ENCODE measurements at places on chromosomes 2 and 18.

DNA sequence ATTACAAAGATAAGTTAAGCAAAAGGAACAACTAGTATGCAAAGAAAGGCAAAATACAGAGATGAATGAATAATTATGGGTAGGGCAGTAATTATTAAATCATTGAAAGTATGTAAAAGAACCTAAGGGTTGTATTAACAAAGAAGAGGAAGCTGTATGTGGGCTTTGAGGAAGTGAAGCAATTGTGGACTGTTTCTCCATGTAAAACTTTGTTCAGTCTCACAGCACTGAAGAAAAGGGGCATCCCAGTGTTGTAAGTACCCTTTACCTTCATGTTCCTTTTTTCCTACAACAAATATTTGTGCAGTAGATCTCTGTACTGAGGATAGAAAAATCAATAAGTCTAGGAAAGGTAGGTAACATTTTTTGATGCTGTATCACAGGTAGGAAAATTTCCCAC is 388.7 kb upstream of the NRP2 start:
- no peak for DNase-seq

- no peak for DNase-seq
Observed at GRCh38 chr2:30675758-30676157, 131.5 kb downstream of the CAPN13 start.

DNA sequence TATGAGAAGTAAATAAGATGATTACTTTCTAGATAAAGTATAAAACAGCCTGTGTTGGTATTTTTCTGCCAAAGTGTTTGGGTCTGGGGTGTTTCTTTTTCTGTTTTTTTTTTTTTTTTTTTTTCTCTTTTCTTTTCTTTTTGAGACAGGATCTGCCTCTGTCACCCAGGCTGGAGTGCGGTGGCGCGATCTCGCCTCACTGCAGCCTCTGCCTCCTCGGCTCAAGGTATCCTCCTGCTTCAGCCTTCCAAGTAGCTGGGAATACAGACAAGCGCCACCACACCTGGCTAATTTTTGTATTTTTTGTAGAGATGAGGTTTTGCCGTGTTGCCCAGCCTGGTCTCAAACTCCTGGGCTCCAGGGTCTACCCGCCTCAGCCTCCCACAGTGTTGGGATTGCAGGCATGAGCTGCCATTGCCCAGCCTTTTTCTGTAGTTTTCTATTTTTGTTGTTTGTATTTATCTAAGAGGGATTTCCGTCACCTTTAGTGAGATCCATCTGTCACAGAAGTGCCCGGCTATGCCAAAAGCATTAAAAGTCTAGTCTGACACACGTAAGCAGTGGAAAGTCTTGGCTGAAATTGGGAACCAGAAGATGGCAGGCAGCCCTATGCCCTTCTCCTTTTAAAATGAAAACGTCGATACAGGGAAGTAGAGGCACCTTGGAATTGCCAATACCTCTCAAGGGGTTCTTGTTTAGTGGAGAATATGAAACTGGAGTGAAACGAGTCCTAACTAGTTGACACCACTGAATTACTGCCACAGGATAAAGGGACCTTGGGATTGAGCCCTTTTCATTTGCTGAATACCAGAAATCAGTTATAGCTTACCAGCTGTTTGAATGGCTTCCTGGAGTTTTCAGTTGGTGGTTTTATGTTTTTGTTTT is 14.0 kb downstream of the UGP2 start:
- no peak for DNase-seq

DNA sequence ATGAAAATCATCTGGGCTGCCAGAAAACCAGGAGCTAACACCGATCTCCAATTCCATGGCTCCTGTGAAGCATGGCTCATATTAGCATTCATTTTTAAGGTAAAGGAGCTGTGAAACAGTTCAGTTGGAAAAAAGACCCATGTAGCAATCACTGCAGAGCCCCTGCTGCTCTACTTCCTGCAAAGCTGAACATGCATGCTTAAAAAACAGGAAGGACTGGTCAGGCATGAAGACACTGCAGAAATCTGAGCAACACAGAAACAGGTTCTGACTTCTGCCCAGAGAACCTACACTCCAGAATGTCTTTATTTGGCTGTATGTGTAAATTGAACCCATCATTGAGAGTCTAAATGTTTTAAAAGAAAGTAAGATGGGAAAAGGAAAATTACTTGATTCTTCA is 950.6 kb downstream of the DCDC2C start:
- no peak for DNase-seq

GRCh38 chr2:70772486-70773155 is 4.6 kb upstream of the ADD2 start:
- DNase-seq, result no peak

DNA sequence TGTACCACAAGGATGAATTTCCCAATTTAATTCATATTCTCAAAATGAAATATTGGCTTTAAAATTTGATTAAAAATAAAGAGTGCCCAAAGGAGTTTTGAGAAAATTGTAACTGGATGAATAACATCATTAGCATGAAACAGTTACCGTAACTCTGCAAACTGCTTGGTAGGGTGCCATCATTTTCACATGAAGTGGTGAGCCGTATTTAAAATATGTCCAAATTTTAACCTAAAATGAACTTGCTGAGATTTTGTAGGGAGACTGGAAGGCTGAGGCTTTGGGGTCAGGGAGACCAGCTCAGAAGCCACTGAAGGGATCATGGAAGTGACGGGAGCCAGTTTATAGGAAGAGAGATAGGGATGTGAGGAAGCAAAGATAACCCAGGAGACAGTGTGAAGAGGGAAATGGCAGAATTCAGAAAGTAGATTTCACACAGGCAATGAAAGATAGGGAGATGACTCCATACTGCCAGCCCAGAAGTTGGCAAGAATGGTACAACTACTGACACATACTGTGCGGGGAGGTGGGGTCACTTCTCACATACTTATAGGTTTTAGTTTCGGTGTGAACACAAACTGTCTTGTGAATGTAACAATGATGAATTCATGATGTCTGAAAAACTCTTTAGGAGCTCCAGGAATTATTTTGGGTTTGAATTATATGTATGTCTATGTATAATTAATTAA is 53.8 kb downstream of the EFEMP1 start:
- DNase-seq, result no peak

DNA sequence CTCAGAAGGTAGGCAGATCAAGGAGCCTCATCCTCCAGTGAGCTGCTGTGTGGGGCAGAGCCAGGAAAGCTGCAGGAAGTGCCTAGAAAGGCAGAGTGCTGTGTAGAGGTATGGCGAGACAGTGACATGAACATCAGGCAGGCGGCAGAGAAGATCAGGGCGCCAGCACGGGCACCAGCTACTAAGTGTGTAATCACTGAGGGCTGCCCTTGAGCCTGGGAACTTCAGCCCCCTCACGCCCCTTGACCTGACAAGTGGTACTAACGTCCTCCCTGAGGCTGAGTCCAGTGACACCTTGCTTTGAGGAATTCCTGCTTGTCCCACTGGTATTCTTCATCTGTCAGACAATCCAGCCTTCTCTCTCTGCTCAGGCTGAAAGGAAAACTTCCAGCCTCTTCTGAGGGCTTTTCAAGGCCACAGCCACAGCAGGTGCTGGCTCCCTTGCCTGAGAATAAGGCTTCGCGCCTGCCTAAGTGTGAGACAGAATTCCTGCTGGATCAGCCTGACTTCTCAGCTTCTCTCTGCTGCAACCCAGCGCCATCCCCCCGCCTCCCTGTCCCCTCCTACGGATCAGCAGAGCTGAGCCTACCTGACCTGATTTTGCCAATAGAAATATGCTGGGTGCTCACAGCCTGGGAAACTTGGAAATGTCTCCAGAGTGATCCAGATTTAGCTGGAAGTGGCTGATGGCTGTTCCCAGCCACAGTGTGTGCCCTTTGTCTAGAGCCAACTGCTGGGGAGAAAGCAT is 148.0 kb downstream of the SMAD7 start:
- no peak for DNase-seq

- DNase-seq, result no peak
Observed at GRCh38 chr2:14448340-14448739, 184.2 kb upstream of the LRATD1 start.

- no peak for DNase-seq
Observed at GRCh38 chr2:95380280-95380679, 22.2 kb upstream of the FAHD2A start.

DNA sequence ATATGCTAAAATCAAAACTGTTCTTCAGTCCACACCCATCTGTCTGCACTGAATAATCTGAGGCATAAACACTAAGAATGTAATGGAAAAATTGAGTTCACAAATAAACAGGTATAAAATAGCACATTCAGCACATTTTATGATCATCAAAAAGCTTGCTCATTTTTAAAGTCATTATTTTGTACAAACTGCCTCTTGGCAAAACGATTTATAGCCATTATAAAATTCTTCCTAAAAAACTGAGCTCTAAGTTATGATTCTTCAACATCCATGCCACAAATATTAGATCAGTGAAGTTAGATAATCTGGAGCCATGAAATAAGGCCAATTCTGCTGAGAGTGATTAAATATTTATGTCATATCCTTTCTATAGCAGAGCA is 233.5 kb downstream of the DYM start:
- no peak for DNase-seq

- DNase-seq, result no peak
Observed at GRCh38 chr2:49686897-49687442, 532.7 kb upstream of the FSHR start.

DNA sequence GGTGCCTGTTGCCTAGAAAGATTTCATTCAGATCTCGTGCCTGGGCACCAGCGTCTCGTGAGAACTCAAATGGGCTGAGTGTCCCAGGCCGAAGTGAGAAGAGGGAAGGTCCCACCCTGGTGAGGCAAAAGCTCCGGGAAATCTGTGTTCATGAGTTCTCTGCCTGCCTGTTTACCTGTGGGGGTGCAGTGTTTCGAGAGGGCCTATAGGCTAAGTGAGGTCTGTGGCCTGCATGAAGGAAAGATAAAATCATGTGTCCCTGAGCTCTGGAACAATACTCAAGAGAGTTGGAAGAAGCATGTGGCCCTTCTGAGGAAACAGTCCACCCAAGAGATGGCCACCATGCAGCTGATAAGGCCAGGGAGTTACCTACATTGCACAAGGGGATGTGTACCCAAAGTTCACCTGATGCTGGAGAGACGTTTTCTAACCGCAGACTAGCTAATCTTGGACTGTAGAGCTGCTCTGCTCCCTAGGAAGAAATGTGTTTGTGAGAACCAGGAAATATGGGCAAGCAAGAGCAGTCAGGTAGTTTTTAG is 63.5 kb upstream of the ST3GAL5 start:
- no peak for DNase-seq

Data from GM20000 (cell line).